ENCODE measurements at places on chromosomes 6 and 20.

GRCh38 chr6:3885262-3886036 is 36.3 kb downstream of the FAM50B start:
- no peak for DNase-seq

DNA sequence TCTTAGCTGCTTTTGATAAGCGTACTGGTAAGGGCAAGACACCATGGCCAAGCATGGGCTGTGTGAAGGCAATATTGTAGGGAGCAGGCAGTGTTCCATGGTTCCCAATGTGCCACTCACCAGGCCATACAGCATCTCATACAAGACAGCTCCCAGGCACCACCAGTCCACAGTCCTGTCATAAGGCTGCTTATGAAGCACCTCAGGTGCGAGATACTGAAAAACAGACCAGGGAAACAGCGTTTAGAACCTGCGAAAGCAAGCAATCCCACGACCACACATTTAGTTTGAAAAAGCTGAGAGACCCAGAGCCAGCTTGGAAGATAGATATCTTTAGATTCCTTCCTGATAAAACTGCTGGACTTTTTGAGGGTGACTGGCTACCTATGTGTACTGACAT is 119.1 kb upstream of the SLC2A12 start:
- DNase-seq: no peak

DNA sequence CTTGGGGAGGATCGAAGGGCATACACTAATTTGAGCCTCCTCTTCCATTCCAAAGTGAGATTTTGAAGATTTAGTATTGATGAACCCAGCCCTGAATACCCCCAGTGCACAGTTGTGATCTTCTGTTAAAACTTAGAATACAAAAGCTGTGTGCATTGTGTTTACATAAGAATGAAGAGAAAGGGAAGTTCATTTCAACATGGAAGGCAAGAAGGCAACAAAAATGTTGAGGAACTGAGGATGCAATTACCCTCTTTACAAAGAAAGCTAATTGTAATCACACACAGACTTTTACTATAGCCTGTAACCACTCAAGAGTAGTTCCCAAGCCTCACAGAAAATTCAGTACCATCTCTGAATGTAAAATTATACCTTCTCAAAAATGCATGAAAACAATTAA is 49.3 kb downstream of the GFOD1 start:
- peak; percentile 13 for DNase-seq

- DNase-seq: no peak
Observed at GRCh38 chr6:148814082-148814790, 67.4 kb downstream of the UST start.

GRCh38 chr6:40996591-40997233 is 42.3 kb downstream of the UNC5CL start:
- DNase-seq: no peak

GRCh38 chr6:54981647-54982046 is 135.1 kb downstream of the FAM83B start:
- no peak for DNase-seq

DNA sequence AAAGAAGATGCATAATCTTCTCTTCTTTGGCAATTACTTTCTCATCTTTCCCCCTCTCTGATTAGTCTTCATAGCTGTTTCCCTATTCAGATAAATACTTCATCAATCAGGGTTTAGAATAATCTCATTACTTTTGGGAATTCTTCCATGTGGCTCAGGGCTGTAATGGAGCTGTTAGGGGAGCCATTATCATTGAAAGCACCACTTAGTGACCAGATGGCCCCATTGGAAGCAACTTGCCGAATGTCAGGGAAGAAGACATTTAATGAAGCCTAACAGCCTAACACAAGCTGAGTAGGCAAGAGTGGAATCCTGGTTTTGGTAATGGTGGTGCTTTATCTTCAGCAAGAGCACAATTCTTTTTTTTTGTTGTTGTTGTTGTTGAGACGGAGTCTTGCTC is 45.0 kb downstream of the TIAM2 start:
- DNase-seq: no peak

- DNase-seq: no peak
Observed at GRCh38 chr20:9071976-9072726, 3.3 kb downstream of the PLCB4 start.

- DNase-seq: no peak
Observed at GRCh38 chr6:167098825-167099225, 24.1 kb upstream of the CCR6 start.

GRCh38 chr20:46741924-46742668 is 32.6 kb downstream of the SLC2A10 start:
- no peak for DNase-seq

DNA sequence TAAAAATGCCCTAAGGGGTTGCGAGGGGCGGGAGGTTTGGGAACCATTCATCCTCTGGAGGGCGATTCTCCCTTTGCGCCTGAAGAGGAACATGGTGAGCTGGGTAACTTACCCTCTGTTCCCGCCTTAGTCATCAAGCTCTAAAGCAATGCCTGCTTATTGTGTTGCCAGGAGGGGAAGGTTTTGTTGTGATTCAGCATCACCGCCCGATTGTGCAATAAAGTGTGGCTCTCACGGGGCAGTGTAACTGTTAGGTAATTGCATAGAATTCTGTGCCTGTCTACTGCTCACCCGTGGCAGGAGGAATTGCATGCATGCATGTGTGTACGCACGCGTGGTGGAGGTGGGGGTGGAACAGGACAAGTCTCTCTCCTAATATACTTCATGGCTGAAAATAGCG is 95.5 kb upstream of the AGPAT4 start:
- peak; percentile 22 for DNase-seq

DNA sequence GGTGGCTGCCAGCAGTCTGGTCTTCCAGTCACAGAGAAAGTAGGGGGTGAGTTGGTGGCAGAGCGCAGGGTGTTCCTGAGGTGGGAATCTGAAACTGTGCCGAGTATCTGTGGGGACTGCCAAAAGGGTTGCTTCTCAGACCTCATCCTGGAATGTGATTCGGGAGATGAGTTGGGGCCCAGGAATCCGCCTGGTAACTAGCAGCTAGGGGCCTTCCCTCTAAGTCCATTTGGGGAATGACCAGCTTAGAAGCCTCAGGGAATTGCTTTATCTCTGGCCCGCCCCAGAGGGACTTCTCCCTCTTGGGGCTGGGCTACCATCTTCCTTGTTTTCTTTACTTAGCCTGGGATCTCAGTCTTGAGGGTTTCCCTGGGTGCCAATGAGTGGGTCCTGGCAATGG is 49.6 kb downstream of the MOCS1 start:
- no peak for DNase-seq

DNA sequence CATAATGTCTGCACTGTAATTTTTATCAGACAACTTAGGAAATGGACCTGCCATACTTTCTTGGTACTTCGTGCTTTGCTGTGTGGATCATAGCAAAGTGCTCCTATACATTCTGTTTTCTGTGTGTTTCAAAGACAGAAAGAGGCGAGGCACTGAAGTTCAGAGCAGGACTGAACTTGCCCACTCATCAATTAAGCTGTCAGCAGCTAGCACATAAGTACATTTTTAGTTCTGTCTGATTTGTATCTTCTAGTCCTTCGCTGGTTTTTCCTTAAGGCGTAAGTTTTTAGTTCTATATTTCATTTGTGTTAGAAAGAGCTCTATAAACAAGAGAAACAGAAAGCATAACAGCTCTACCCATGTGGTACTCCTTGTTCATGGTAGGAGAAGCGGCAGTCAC is 42.1 kb downstream of the MAP3K4 start:
- DNase-seq: no peak

GRCh38 chr6:17116117-17116440 is 14.2 kb downstream of the STMND1 start:
- no peak for DNase-seq

- no peak for DNase-seq
Observed at GRCh38 chr6:39804466-39805065, 12.4 kb downstream of the DAAM2 start.

DNA sequence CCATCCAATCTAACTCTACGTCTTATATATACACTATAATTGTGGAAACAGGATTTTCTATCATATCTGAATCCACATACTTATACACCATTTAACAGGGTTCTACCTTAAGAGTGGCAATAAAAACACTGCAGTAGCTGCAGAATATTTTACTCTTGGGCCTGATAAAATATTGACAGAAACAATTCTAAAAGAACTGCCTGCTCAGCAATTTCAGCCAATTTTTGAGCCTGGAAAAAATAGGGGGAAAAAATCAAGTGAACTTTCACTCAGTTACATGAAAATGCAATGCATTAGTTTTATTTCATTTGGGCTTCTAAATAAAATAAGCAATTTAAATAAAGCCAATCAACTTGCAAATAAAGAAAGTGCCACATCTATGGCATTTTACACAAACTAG is 246.5 kb upstream of the RUNX2 start:
- no peak for DNase-seq

GRCh38 chr20:63402181-63402859 is 41.2 kb upstream of the CHRNA4 start:
- no peak for DNase-seq

GRCh38 chr20:43787937-43788336 is 61.1 kb upstream of the GTSF1L start:
- DNase-seq: no peak

DNA sequence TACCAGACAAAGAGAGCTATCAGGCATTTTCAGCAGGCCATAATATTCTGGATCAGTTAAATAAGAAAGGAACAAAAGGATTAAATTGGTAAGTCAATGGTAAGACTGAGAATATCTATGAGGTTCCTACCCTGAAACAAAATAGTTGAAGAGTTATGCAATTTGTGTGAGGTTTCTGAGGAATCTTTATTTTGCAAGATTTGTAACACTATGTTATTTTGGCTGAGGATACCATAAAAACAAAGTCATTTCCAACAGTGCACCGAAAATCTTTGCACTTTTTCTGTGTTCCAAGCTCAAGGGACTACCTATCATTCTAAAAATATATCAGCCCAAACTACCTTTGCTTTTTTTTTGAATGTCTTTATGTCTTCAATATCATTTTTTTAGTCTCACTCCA is 383.3 kb upstream of the CITED2 start:
- DNase-seq: no peak

GRCh38 chr6:119559586-119559985 is 210.0 kb upstream of the MAN1A1 start:
- no peak for DNase-seq

Measured in HL-60 (cell line).